ENCODE measurements at places on chromosomes 1 and 21.

- DNase-seq: no peak
Measured at GRCh38 chr21:15422783-15423182, 307.0 kb upstream of the USP25 start.

DNA sequence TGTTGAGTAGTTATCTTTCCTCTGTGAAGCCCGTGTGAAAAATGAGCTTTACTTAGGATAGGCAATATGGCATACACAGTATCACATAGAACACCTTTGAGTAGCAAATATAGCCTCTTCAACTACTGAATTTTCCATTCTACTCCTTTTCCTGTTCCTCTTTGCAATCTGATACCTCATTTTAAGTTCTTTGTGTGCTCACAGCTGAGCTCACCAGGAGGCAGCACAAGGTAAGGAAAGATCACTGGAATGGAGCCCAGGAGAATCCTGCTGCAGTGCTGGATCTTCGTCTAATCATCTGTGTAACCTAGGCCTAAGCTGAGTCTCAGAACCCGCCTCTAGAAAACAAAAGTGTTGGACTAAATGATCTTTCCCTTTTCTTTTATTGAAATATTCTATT is 171.0 kb downstream of the LRRC40 start:
- peak; percentile 78 for DNase-seq

GRCh38 chr1:239976130-239976968 is 115.3 kb upstream of the FMN2 start:
- DNase-seq: peak; percentile 17

- no peak for DNase-seq
Measured at GRCh38 chr1:85406887-85407533, 57.9 kb downstream of the DDAH1 start.

GRCh38 chr1:45409276-45409675 is 69.0 kb upstream of the MUTYH start:
- DNase-seq: no peak

DNA sequence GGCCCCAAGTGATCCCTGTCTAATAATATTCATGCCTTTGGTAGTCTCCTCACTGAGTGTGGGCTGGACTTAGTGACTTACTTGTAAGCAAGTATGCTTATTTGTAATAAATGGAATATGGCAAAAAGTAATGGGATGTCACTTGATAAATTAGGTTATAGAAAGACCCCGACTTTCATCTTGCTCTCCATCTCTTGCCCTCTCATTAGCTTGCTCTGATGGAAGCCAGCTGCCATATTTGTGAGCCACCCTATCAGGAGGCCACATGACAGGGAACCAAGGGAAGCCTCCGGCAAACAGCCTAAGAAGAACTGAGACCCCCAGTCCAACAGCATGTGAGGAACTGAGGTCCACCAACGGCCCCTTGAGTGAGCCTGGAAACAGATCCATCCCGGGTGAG is 107.0 kb downstream of the DAB1 start:
- no peak for DNase-seq

DNA sequence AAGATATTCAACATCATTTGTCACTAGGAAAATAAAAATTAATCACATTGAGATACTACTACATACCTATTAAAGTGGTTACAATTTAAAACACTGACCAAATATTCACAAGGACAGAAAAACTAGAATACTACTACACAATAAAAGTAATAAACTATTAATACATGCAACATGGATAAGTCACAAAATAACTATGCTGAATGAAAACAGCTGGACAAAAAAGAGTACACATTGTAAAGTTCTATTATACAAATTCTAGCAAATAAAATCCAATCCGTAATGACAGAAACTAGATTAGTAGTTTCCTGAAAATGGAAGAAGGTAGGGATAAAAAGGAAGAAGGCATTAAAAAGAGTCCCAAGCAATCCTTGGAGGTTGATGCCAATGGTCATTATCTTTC is 348.7 kb upstream of the PTBP2 start:
- DNase-seq: no peak

- no peak for DNase-seq
Measured at GRCh38 chr1:209086486-209087192, 496.9 kb upstream of the CAMK1G start.

DNA sequence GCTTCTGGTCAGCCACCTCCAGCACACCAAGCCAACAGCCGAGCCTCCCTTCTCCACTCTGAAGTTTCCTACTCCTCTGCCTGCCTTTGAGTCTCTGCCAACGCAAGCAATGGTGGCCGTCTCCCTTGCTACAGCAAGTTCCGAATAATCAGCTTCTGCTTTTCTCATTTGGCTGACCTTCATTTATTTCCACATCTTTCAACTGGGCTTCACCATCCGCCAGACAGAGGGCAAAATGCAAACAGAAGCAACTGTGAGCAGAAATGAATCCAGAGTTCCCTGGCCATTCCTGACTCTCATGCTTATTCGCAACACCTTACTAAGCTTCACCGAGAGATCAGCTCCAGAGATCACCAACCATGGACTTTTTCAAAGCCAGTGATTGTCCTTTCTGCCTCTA is 621.0 kb downstream of the NPHP4 start:
- DNase-seq: no peak

GRCh38 chr1:101089613-101090338 is 64.2 kb upstream of the DPH5 start:
- no peak for DNase-seq

DNA sequence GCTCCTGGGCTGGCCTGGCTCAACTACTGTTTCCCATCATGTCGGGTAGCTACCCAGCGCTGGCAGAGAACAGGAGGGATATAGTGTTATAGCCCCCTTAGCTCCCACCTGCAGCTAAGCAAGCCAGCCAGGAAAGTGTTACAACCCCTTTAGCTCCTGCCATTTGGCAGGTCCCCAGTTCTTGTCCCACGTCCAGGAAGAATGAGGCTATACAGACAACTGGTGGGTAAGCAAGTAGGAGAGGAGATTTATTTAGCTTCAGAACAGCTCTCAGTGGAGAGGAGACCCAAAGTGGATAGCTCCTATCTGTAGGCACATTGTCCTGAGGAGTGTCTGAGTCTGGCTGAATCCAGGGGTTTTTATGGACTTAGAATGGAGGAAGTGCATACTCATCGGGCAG is 741.1 kb upstream of the B3GALT2 start:
- no peak for DNase-seq

DNA sequence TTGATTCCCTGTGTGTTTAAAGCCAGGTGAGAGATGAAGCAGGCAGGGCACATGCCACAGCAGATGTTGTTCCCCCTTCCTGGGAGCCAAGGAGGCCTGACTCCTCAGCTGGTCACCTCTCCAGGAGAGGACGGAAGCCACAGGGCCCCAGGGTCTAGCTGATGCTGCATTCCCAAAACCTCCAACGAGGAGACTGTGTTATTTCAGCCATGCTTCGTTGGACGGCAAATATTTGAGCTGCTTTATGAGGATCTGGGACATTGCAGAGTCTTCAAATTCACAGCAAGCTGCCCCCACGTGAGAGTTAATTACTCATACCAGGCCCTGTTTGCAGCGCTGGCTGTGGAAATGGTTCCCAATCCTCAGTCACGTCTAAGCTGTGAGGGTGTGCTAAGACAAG is 85.3 kb downstream of the CDC7 start:
- DNase-seq: no peak

DNA sequence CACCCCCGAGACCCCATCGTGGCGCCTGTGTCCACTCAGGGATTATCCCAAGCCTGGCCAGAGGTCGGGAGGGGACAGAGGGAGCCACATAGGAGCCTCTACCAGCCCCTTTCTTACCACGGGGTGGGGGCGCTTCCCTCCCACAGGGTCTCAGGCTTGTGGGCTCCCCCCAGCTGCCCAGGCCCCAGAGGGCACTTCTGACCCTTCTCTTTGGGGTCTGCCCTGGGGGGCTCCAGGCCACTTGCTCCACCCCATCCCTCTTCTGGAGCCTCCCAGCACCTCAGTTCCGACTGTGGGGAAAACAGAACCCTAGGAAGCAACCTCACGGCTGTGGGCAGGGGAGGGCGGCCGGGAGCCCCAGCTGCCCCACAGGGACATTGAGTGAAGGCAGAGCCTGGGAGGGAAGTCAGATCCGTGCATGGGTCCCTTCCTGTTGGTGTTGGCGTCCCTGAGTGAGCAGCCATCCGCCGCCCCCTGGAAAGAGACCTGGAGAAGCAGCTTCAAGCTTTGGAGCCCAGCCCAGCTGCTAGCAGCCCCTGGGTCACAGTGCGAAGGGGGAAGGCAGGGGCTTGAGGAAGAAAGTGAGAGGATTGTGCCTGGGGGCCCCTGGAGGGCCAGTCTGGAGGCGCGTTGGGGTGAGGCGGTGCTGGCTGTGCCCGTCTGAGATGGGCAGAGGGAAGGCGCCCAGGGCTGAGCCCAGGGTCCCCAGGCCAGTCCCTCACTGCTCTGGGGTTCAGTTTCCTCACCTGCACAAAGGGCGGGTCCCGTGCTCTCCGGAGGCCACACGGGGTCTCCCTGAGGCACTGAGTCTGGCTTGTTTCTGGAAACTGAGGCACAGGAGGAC is 22.1 kb downstream of the RRP1 start:
- DNase-seq: peak; percentile 70

GRCh38 chr21:43585924-43586413 is 73.3 kb downstream of the HSF2BP start:
- no peak for DNase-seq

DNA sequence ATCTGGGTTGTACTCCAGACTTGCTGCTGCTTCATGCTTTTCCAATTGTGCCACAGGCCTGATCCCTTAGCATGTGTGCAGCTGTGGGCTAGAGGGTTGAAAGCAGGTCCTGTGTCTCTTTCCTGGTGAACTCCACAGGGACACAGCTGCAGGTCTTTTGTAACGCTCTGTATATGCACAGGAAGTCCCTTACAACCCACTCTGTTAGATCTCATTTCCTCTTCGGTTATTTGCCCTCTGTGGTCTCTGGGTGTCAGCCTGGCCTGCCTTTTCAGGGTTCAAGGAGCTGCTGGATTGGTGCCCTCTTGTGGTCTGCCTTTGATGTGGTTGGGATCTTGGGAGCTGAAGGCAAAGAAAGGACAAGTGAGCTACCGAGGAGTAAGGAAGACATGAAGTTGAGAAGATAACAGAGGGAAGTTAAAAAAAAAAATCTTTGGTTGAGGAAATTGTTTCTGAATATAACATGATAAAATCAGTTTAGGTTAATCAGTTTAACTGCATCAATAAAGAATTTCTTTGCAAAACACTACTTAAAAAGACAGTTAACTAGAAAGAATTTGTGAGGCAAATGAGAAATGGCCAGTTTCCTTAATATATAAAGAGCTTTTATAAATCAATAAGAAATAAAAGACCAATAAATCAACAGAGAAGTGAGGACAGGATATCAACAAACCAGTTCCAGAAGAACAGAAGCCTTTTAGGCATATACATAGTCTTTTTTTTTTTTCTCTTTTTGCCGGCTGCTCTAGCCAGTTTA is 44.1 kb downstream of the UCK2 start:
- peak; percentile 17 for DNase-seq

GRCh38 chr1:14913482-14914177 is 239.9 kb upstream of the TMEM51 start:
- DNase-seq: peak; percentile 82

GRCh38 chr1:1990222-1990621 is 13.4 kb downstream of the CFAP74 start:
- DNase-seq: no peak

- peak; percentile 34 for DNase-seq
Measured at GRCh38 chr1:32539584-32540571, 651 bp downstream of the ZBTB8A start.

DNA sequence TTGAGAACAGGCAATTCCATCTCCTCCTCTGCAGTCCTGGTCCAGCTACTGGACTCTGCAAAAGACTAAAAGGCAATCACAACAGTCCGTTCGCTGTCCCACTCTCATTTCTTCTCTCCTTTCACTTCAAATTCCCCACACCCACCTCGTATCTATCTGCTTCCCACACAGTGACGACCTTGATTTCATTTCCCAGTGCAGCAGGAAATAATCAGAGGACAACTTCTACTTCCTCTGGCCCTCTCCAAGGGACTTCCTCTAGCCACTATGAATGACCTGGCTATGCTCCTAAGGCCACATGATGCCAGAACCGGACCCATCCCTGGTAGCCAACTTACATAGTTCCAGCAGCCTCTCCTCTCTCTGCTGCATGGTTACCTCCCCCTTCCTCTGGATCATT is 8.0 kb downstream of the NOL9 start:
- no peak for DNase-seq

DNA sequence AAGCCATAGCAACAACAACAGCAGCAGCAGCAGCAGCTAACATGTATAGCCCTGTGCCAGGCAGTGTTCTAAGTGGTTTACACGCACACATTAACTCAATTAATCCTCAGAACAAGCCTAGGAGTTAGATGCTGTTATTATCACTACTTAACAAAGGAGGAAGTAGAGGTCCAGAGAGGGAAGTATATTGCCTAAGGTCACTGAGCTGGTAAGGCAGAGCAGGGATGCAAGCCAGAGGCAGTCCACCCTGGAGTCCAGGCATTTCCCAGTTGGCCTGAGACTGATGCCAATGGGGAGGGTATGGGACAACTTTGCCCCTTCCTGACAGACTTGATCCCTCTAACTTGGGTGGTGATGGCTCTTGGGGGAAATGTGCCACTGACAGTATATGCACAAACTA is 6.8 kb downstream of the CDC14A start:
- no peak for DNase-seq

GRCh38 chr1:168135116-168135920 is 1.4 kb downstream of the GPR161 start:
- DNase-seq: peak; percentile 44

- DNase-seq: peak; percentile 45
Measured at GRCh38 chr1:213244664-213245091, 193.6 kb downstream of the RPS6KC1 start.

DNA sequence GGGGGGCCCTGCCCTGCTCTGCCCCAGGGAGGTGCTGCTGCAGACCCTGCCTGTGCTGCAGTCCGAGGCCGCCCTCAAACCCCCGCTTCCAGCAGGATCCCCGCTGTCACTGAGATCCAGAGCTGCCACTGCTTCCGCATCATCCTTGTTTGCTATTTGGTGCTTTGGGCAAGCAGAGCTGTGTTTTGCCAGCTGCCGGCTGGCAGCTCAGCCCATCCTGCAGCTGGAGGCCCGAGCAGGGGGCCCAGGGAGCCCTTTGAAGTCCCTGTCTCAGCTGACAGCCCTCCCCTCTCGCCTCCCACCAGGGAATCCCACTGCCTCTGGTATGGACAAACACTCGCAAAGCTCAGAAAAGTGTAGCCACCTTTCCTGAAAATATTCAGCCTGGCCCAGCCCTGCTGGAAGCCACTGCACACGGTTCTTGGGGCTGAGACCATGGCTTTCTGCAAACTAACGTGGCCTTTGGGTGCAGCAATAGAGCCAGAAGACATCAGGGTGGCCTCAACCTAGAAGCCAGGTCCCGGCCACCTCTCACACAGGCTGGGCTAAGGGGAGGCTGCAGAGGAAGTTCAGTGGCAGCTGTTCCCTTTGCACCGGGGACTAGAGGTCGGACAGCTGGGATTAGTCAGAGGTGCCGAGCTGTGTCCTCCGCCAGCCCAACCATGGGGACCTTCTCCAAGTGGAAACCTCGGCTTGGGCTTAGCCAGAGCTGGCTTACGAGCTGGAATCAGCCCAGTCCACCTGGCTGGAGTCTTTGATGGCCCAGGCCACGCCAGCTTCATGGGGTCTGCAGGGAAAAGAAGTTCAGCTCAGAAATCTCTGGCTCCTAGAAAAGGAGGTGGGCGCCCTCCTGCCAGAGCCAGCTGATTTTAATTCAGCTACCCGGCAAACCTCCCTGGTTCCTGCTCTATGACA is 107.1 kb downstream of the SPSB1 start:
- peak; percentile 90 for DNase-seq
